ENCODE measurements at places on chromosomes 1 and 21.

DNA sequence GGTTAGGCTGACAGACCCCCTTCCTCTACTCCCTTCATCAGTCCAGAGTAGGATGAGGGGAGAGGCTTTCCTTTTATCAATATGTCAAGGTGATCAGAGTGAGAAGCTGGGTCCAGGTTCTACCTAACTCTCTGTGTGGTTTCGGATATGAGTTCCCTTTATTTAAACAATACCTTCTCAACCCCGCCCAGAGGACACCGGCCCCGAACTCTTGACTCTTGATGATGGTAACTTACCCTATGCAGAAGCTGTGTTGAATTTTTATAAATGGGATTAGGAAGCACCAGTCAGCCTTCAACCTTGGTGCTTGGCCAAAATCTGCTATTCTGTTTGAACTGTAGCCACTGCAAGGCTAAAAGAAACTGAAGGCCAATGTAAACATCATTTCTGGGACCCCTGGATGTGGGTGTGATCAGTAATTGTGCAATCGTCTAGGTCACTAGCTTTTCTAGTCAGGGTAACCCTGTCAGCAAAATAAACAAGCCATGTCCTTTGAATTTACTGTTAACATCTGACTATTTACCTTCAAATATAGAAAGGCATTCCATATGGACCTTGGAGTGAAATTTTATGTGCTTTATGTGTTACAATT is 398.3 kb downstream of the SEC16B start:
- no peak for DNase-seq

GRCh38 chr1:41649396-41650027 is 165.0 kb upstream of the EDN2 start:
- DNase-seq = no peak

DNA sequence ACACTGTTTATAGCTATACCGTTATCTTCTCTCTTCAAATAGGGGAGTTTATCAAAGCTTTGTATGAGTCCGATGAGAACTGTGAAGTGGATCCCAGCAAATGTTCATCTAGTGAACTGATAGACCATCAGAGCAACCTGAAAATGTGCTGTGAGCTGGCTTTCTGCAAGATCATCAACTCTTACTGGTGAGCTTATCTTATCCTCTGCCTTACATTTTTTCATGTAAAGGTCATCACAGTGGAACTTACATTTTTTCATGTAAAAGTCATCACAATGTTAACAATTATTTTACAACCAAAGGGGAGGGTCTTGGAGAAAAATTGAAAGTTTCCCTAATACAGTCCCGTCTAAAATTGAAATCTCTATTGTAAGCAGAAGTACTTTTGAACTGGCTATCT is 45.2 kb downstream of the CLEC20A start:
- peak; percentile 29 for DNase-seq

DNA sequence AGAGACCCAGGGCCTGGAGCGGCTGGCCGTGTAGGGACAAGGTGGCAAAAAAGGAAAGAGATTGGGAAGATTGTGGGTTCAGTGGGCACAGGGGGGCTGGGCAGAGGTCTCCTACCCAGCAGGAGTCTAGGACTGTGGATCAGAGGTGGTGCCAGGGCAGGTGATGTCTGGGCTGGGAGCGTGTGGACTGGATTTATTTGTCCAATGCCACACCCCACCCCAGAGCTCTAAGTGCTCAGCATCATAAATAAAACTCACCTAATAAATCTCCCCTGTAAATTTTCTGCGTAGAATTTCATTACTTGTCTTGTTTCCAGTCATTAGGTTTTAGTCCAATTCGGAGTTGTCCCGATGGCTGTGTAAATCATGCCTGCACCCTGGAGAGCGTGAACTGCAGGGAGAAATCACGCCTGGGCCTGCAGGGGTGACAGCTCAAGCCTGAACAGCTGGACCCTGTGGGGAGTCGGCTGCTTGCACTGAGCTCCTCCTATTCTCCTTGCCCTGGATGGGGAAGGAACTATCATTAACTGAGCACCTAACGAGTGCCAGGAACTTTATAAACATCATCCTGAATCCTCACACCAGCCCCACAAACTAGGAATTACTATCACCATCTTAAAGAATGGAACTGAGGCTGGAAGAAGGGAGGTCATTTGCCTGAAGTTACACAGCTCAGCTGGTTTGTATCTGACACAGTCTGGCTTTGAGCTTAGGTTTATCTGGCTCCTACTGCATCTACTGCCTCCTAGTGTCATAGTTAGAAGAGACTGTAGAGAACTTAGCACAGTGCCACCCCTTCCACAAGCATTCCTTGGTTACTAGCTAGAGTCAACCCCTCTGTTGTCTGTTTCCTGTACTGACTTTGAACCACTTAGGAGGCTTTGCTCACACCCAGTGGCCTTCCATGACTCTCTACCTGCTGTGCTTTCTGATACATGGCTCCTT is 25.0 kb upstream of the POU3F1 start:
- peak; percentile 51 for DNase-seq

- no peak for DNase-seq
These were observed 50.9 kb downstream of the TOR1AIP2 start for GRCh38 chr1:179826626-179827280.

GRCh38 chr1:217527151-217527550 is 103.7 kb downstream of the GPATCH2 start:
- peak; percentile 46 for DNase-seq

- DNase-seq = no peak
These were observed 546.0 kb downstream of the PLA2G4A start for GRCh38 chr1:187374742-187375141.

DNA sequence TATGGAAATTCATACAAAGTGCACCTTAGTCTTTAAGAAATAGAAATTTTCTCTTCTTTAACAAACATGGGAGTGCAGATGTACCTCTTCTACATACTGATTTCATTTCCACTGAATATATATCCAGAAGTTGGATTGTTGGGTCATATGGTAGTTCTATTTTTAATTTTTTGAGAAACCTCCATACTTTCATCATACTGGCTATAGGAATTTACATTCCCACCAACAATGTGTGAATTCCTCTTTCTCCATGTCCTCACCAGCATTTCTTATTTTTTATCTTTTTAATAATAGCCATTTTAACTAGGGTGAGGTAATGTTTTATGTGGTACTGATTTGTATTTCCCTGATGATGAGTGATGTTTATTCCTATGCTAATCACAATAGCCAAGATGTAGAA is 87.5 kb downstream of the RGS2 start:
- DNase-seq = no peak

- DNase-seq = no peak
These were observed 267.2 kb upstream of the SGIP1 start for GRCh38 chr1:66266756-66267155.

DNA sequence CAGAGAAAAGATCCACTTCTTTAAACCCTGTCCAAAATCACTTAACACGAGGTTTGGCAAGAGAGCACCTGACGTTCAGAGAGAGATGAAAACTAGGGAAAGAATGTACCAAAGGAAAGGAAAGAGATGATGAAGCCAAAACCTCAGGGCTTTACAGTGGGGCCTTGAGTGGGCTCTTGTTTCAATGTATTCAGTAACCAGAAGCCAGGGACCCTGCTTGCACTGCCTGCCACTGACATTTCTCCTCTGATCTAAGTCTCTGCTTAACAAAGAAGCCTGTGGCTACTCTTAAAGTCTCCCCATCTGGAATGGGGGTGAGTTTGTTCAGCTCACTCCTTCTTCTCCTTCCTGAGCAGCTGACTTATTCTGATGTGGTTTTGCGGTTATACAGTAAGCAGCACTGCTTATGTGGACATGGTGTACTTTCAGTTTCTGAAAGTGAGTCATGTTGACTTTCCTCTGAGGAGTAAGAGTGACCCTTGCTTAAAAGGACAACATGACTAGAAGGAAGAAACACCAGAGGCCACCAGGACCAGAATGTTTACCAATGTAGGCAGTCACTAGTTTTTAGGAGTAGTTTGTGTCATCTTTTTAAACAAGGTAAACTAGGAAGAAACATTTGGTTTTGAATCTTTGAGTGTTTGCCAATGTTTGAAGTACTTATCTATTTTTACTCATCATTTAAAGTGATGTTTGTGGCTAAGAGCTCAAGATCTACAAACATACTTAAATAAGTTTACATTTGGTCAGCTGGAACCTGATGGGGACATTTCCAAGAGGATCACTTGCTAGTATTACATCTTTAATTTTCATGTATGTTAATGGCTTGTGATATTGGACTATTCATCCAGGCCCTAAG is 87.4 kb downstream of the FASLG start:
- DNase-seq = peak; percentile 97

DNA sequence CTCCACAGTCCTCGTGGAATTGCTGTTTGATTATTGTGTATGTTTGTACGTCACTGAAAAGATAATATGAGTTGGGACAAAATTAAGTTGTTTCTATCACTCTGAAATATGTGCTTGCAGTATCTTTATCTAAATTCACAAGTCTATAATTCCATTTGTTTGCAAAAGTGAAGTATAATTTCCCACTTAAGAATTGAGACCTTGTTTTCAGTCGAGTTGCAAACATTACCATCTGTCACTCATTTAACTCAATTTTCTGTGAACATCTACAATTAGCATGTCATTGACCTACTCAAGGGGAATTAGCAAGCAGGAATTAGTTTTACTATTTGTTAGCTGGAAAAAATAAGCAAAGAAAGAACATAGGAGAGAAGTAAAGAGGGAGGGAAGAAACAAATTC is 195.8 kb downstream of the TPR start:
- DNase-seq = no peak

DNA sequence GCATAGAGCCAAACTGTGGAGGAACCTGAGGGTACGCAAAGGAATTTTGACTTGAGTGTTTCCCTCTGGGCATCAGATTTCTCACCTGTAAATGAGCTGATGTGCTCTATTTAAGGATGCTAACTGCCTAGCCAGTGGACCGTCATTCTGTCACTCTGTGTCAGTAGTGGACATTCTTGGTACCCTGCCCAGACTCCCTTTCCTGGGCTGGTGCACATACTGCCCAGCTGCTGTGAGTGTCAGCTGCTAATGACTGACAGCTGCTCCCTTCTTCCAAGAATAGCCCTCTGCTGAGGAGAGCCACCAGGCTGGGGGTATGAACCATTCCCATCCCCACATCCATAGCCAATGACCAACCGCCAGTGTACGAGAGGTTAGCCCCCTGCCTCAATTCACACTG is 193.1 kb upstream of the DAB1 start:
- no peak for DNase-seq

GRCh38 chr1:23559985-23560741 is 862 bp upstream of the ID3 start:
- DNase-seq = no peak

GRCh38 chr1:153608742-153609584 is 4.0 kb downstream of the S100A16 start:
- DNase-seq = peak; percentile 97

- DNase-seq = no peak
These were observed 117.8 kb downstream of the TNFSF18 start for GRCh38 chr1:172932981-172933380.

DNA sequence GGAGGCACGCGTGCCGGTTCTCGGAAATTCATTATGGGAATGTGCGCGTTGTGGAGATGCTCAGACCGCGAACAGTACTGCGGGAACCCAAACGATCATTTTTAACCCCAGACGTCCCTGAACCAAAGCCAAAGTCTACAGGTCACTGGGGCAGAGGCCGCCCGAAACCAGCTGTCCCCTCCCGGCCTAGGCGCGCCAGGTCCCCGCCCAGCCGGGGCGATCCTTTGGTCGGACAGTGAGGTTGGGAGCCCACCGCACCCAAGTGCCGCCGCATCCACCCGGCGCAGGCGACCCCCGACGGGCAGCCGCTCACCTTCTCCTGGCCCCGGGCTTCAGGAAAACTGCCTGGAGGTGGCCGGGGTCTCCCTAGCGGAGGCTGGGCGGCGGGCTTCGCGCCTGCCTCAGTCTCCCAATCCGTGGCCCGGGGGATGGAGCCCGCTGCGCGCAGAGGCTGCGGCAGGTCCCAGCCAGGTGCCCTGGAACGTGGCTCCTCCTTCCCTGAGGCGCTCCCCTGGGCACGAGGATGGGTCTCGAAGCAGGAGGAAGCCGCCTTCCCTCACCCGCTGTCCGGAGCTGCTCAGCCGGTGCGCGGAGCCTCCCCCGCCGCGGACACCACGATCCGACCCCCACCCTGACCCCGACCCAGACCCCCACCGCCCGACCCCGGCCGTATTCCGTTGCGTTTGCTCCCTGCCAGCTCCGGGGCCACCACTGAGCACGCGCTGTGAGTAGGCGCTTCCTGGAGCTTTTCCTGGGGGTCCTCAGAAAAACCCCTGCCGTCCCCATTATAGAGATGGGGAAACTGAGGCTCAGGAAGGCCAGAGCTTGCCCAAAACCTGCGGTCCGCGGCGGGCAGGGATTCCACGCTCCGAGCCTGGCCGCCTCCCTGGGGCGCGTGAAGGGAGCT is 8.1 kb upstream of the SLX9 start:
- DNase-seq = no peak

DNA sequence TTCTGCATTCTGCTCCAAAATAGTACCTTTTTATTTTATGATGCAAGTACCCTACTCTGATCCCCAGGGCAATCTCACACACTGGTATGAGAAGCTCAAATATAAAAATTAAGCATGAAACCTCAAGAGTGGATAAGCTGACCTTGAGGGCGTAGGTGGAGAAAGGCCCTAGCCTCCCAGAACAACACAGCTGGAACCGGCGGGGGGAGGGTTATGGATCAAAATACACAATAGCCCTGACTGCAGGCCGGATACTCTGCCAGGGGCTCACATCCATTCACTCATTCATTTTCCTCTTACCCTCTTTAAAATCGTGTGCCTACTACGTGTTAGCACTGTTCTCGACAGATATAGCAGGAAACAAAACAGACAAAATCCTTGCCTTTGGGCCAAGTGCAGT is 32.8 kb upstream of the ECE1 start:
- no peak for DNase-seq

GRCh38 chr1:20327467-20327866 is 36.8 kb downstream of the VWA5B1 start:
- DNase-seq = no peak

GRCh38 chr1:152367436-152367835 is 7.6 kb upstream of the FLG2 start:
- DNase-seq = no peak

- peak; percentile 44 for DNase-seq
These were observed at the start of gene GIPC2 for GRCh38 chr1:78045926-78046778. GIPC2 (plus strand) TSS chr1:78045966; CDS start chr1:78046095, 129 bp downstream.

Data from kidney tubule cell (primary cell).